ENCODE measurements at places on chromosomes 11 and 22.

DNA sequence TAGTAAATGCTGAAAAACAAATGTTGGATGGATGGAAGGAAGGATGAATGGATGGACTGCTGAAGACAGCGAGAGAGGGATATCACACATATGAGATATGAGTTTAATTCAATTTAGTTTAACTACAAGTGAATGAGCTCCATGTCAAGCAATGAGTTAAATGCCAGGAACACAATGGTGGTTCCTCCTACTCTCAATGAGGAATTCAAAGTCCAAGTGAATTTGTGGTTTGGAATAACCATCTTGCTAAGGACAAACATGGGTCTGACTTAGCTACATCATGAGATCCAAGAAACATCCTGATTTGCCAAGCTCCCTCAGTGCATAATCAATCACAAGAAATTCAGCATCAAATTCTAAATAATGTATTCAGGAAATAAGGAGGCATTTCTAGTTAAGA is 26.1 kb upstream of the PPP2R1B start:
- DNase-seq, result no peak

DNA sequence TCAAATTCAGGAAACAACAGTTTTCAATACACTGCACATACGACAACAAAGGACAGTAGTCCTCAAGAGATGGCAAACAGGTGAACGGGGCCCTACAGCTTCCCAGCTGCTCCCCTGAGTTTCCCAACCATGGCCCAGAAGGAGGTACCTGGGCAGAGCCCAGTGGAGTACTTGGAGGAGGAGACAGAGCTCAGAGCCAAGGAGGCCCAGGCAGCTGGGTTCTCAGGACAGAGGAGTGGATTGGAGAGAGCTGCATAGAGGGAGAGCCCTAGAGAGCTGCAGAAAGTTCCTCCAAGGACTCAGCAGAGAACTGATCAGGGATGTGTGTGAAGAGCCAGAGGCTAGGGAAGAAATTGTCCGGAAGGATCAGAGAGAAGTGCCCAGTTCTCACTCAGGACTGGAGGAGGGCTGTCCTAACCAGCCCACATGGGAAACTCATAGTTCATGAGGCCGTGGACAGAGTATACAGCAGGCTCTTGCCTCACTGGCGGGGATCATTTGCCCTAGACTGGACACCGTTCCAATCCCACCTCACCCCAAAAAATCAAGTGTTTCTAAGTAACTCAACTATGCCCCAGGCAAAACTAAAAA is 7.6 kb upstream of the ASCL2 start:
- DNase-seq, result no peak

DNA sequence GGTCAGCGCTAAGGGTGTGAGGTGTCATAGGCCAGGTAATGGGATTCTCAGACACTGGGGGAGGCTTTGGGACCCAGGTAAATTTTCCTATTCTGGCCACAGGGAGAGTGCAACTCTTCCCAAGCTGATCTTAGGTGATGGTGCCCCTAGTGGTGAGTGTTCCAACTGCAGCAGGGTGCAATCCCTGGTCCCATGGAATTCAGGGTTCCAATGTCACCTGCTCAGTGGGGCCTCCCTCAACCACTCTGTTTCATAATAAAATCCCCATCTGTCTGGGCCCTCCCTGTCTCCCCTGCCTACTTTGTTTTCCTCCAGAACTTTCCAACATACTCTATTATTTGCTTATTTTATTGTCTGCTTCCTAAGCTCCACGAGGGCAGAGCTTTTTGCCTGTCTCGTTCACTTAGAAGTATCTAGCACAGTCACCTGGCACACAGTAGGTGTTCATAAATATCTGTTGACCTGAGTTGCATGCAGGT is 2.9 kb upstream of the SGSM1 start:
- DNase-seq, result peak; percentile 36

- no peak for DNase-seq
These were observed 10.0 kb upstream of the MYRF start for GRCh38 chr11:61742391-61742790.

DNA sequence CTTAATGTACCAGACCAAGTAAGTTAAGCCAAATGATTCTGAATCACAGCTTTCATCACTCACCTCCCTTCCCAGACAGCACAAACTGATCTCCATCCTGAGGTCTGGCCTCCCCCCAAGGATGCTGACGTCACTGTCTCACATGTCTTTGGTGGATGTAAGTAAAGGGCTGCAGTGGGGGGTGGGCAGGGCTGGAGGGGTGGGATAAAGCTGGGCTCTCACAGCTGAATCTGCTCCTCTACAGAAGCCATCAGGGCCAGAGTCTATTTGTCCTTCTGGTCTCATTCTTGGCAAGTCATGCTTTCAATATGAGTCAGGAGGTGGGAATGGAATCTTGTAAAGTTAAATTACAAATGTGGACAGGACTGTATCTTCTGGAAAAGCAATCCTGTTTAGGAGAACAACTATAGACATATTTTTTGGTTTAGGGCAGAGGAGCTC is 32.7 kb downstream of the P4HA3 start:
- DNase-seq, result no peak

DNA sequence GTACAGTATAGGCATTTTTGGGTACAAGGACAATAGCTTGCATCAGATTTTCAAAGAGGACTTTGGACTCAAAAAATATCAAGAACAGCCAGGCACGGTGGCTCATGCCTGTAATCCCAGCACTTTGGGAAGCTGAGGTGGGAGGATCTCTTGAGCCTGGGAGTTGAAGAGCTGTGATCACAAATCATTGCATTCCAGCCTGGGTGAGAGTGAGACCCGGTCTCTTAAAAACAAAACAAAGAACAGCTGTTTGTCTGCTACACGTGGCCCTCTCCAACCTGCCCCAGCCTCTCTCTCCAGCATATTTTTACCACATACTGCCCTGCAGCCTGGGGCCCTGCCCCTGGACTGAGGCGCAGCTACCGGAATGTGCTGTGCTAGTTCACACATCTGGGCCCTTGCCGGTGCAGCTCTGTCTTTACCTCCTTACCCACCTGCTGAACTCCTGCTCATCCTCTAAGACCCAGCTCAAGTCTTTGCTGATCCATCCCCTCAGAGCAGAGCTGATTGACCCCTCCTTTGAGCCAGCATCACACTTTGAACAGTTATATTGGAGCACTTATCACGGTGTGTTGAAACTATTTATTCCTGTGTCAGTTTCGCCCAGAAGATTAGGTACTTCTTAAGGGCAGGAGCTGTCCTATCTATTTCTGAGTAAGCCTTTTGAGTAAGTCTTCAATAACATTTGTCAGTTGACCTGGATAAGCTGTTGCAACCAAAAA is 29.4 kb downstream of the GRIK4 start:
- DNase-seq, result no peak

GRCh38 chr22:18968011-18968749 is 32.1 kb upstream of the PRODH start:
- no peak for DNase-seq

GRCh38 chr11:99676292-99676691 is 655.5 kb downstream of the CNTN5 start:
- DNase-seq, result no peak

GRCh38 chr11:19853920-19854319 is 141.3 kb downstream of the NAV2 start:
- DNase-seq, result no peak

GRCh38 chr11:133904818-133905515 is 51.8 kb downstream of the IGSF9B start:
- DNase-seq, result no peak

DNA sequence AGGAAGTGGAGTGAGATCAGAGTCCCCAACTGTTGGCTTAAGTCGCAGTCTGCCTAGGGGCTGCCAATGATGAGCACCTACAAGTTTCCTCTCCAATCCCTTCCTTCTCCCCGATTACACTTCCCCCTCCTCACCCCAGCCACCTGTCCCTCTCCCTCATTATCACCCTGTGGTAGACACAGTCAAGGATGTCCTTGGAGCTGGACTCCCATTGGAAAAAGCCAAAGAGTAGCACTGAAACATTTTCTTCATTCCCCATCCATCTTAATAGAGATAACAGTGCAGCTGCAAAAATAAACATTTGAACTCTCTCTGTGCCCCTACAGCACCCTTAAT is 146.2 kb downstream of the DBX1 start:
- no peak for DNase-seq
